ENCODE measurements at places on chromosomes 6 and 20.
A peak's percentile ranks its signal among the peaks of the same experiment; 100 is the strongest.

- no peak for DNase-seq
Measured at GRCh38 chr6:137264311-137265075, 45.3 kb upstream of the IFNGR1 start.

GRCh38 chr6:166289207-166290060 is 18.8 kb downstream of the PRR18 start:
- no peak for DNase-seq

- DNase-seq = no peak
Measured at GRCh38 chr6:2354138-2354491, 108.7 kb upstream of the GMDS start.

DNA sequence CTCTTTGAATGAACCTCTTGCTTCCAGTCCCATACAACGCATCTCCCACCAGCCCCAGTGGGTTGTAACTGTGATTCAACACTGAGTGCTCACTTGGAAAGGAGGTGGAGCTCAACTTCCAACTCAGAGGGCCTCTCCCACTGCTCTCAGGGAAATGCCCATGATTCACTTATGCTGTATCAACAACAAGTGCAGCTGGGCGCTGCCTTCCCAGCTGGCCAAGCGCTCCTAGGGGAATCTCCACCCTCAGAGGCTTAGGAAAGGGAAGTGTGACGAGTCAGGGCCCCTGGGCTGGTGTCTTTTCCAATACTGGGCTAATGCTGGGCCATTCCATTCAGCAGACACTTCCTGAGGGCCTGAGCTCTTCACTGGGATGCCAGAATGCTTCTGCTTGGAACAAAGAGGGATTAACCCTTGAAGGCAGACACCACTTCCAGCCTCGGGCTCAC is 8.1 kb upstream of the OCSTAMP start:
- DNase-seq = peak; percentile 95

GRCh38 chr20:35277127-35277526 is 795 bp downstream of the MMP24OS start:
- no peak for DNase-seq
